ENCODE measurements at places on chromosomes 5 and 9. TPM values are rescaled to one million over a fixed set of nuclear protein-coding genes. Genes with fewer than 3 reads are reported as not detected.

GRCh38 chr5:145776886-145777285 lies 58.3 kb downstream of the PRELID2 start:
- H3K4me1 ChIP-seq = no peaks in the 10 kb centered on the region
- no peaks in the 10 kb centered on the region for H3K27me3 ChIP-seq
- H3K4me3 ChIP-seq = no peak overlapping the region

DNA sequence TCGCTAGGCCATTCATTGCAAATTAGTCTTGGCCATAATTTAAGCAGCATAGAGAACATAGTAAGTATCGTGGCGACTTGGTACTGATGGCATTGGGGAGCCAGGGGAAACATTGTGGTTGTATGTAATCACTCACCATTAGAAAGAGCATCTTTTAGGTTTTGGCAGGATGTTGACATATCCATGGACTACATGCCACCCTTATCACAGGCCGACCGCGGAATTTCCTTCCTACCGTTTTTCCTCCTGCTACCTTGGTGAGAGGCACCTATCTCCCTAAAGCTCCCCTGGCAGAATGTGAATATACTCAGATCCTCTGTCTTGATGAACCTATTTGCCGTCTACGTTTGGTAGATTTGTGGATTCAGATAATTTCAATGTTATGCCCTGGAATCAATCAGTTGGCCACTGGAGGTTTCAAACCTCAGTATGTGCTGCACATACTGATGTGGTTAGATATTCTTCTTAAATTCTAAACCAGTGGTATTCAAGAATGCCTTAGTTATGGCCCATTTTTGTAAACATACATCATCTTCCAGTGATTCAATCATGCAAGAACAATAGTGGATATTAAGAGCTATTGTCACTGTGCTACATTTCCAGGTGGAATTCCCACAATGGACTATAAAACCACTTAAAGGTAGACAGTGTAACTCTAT lies 271.0 kb upstream of the HAPLN1 start:
- no peak for DNase-seq
- no peak overlapping the region for H3K4me3 ChIP-seq
- H3K4me1 ChIP-seq = no peaks in the 10 kb centered on the region
- no peaks in the 10 kb centered on the region for H3K27me3 ChIP-seq
- H3K36me3 ChIP-seq = no peaks in the 10 kb centered on the region

DNA sequence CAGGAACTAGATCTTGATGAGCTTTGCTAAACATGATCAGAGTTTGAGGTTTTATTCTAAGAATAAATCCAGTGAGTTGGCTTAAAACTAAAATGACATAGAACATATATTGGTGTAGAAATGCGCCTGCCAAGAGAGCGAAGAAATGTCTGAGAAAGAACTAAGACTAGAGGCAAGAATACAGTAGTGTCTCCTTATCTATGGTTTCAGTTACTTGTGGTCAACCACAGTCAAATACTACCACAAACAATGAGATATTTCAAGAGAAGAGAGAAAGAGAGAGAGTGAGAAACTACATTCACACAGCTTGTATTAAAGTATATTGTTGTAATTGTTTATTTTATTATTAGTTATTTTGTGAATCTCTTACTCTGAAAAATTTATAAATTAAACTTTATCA lies 254.4 kb upstream of the CDH10 start:
- H3K27me3 ChIP-seq = no peaks in the 10 kb centered on the region
- H3K36me3 ChIP-seq = no peaks in the 10 kb centered on the region
- no peak overlapping the region for H3K27ac ChIP-seq
- H3K4me3 ChIP-seq = no peak overlapping the region
- no peak for DNase-seq
- no peaks in the 10 kb centered on the region for H3K4me1 ChIP-seq

GRCh38 chr5:98827161-98827560 lies 53.7 kb downstream of the RGMB start:
- no peaks in the 10 kb centered on the region for H3K4me1 ChIP-seq
- no peak for DNase-seq
- H3K36me3 ChIP-seq = no peaks in the 10 kb centered on the region
- H3K4me3 ChIP-seq = no peak overlapping the region
- no peaks in the 10 kb centered on the region for H3K27me3 ChIP-seq

GRCh38 chr9:77215874-77216273 lies 38.5 kb downstream of the VPS13A start:
- peak overlapping the region; percentile 26 for H3K27ac ChIP-seq
- peaks cover 6% of the 10 kb centered on the region for H3K4me1 ChIP-seq
- no peaks in the 10 kb centered on the region for H3K27me3 ChIP-seq
- H3K36me3 ChIP-seq = peaks cover 44% of the 10 kb centered on the region
- H3K4me3 ChIP-seq = no peak overlapping the region
- DNase-seq = no peak

- H3K4me1 ChIP-seq = peaks cover 11% of the 10 kb centered on the region
- no peak overlapping the region for H3K4me3 ChIP-seq
- no peak for DNase-seq
- H3K36me3 ChIP-seq = no peaks in the 10 kb centered on the region
- no peaks in the 10 kb centered on the region for H3K27me3 ChIP-seq
Observed at GRCh38 chr5:150175536-150175935, 9.0 kb downstream of the CDX1 start.

GRCh38 chr5:89349246-89349980 lies 466.4 kb upstream of the MEF2C start:
- no peaks in the 10 kb centered on the region for H3K36me3 ChIP-seq
- H3K4me3 ChIP-seq = no peak overlapping the region
- DNase-seq = no peak

DNA sequence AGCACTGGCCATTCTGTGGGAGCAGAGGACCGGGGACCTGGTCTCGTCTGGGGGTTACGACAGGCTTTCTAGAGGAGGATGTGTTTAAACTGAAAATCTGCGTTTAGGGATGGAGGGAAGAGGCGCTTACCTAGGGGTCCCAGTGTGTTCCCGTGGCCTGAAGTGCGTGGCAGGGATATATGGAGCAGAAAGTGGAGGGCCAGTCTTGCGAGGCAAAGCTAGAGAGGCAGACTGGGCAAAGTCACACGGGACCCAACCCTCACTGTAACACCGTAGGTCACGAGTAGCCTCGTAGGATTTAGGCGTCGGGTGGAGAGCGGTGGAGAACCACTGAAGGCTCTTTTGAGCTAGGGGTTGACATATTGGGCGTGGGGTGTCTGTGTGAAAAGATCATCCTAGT lies 32.8 kb upstream of the POMT1 start:
- H3K4me1 ChIP-seq = no peaks in the 10 kb centered on the region
- no peak overlapping the region for H3K27ac ChIP-seq
- H3K4me3 ChIP-seq = no peak overlapping the region
- H3K36me3 ChIP-seq = peaks cover 97% of the 10 kb centered on the region
- no peak for DNase-seq

DNA sequence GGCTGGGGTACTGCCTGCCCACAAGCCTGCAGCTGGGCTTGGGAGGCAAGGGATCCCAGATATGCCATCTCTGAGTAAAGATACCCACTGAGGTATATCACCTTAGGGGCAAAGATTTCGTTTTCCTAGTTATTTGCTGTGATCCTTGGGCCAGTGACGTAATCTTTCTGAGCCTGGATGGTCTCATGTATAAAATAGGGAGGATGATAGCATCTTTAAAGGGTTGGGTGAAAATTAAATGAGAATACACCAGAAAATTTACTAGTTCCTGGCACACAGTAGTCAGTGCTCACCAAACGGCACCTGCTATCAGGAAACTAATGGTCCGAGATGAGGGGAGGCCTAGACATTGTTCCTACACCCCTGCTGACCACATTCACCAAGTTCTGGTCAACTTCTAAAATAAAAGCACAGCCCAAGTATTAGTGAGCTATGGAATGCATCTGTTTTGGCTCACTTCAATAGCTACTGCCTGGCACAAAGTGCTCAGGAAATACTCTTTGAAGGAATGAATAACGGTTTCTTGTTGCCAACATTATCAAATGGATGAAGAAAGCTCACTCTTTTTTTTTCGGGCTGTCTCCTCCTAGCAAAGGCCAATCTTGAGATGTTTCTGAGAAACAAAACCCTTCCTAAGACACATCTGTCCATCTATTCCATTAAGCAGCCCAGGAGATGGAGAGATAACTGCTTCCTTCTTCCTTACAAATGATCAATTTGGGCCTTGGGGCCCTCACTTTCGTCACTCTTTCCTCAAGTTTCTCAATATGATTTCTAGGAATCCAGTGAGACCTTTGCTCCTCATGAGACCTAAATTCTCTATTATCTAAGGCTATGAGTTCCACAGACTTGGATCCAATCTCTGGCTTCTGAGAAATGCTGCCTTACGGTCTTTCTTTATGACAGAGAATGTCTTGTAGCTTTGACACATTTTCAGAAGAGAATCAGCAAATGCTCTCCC lies 98.2 kb downstream of the DPYSL3 start:
- no peak overlapping the region for H3K27ac ChIP-seq
- no peaks in the 10 kb centered on the region for H3K27me3 ChIP-seq
- peaks cover 71% of the 10 kb centered on the region for H3K4me1 ChIP-seq
- no peaks in the 10 kb centered on the region for H3K36me3 ChIP-seq

DNA sequence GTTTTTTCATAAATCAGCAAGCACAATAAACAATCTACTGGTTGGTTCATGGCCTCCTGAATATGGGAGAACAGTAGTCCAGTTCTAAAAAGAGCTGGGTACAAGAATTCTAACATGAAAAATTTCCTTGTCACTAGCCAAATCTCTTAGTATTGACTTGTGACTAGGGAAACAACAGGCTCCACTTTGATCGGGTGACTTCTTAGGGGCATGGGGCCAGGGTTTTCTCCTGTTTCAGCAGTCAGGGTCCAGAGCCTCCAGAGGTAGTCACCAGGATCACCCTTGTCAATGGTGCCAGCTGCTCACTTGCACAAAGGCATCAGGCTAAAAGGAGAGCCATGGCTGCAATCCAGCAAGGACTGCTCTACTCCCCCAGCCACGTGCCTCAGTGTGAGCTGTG lies 38.1 kb downstream of the LPAR1 start:
- no peaks in the 10 kb centered on the region for H3K27me3 ChIP-seq
- no peak overlapping the region for H3K4me3 ChIP-seq
- no peak for DNase-seq
- H3K4me1 ChIP-seq = no peaks in the 10 kb centered on the region

- DNase-seq = no peak
- no peaks in the 10 kb centered on the region for H3K27me3 ChIP-seq
- H3K27ac ChIP-seq = no peak overlapping the region
Observed at GRCh38 chr9:75471549-75472114, 383.3 kb downstream of the OSTF1 start.

DNA sequence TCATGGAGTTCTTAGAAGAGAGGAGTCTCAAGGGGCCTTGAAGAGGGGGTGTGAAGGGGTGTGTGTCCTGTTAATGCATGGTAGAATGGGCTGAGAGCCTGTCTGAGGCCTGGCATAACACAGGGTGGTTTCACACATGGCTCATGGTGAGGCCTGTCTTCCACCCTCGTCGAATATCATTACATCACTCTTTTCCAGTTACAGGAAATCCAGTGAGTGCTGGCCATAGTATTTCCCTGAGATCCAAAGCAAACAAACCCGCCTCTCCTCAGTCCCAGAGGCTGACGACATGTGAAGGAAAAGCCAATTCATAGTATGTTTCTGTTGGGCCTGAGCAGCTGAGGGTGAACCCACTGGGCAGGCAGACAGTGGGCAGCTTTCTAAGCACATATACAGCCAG lies 159.4 kb upstream of the NR3C1 start:
- no peaks in the 10 kb centered on the region for H3K36me3 ChIP-seq
- H3K4me3 ChIP-seq = no peak overlapping the region
- no peak for DNase-seq
- no peaks in the 10 kb centered on the region for H3K27me3 ChIP-seq
- no peak overlapping the region for H3K27ac ChIP-seq

DNA sequence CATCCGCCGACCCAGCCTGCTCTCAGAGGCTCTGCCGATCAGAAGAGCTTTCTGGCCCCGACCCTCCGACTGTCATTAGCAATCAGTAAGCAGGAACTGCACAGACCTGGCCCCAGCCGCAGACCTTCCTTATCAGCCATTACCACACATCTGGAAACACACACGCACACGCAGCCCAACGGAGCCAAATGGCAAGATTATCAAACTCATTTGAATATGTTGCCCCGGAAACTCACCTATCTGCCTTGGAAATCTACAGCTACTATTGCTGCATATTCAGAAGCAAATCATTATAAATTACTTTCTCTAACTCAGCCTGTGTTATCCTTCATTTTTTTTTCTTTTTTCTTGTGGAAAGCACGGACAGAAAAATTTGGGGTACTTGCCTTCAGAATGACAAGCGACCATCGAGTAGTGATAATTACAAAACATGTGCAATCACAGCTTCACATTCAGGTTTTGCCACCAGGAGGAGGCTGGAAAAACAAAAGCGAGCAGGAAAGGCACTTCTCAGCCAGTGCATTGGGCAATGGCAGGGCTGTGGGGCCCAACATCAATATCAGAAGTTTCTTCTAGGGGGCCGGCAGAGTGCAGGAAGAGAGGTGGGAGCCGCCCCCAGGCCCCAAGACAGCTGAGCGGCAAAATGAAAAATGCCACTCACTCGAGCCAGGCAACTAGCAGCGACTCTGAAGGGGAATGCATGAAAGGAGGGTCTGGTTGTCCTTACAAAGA lies 122.3 kb downstream of the VAV2 start:
- no peak for DNase-seq
- no peaks in the 10 kb centered on the region for H3K4me1 ChIP-seq
- no peak overlapping the region for H3K27ac ChIP-seq
- H3K27me3 ChIP-seq = no peaks in the 10 kb centered on the region
- no peaks in the 10 kb centered on the region for H3K36me3 ChIP-seq

DNA sequence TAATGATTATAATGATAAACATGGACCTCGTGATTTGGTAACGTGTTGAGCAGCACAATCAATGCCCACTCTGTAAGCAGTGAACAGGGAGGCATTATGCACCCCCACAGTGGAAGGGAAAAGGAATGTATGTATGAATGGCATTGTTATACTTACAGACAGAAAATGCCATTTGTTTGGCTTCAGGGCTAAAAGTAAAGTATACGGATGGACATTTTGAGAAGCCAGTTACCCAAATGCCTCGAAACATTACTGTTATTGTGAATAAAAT lies 260.2 kb upstream of the PPP1R2B start:
- peaks cover 10% of the 10 kb centered on the region for H3K4me1 ChIP-seq
- DNase-seq = no peak
- no peak overlapping the region for H3K27ac ChIP-seq
- no peaks in the 10 kb centered on the region for H3K36me3 ChIP-seq
- no peak overlapping the region for H3K4me3 ChIP-seq

DNA sequence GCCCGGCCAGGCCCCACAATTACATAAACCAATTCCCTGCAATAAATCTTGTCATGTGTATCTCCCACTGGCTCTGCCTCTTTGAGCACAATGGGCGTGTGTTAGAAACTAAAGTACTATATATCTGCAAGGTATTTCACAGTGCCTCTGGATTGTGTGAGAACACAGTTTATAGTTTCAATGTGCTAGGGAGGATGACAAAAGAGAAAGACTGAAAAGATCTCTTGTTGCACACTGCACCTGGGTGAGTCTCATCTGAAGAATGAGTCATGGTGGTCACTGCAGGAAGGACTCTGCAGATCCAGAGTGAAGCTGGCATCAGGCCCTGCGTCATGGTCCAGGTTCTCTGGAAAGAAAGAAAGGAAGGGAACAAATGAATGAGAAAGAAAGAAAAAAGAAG lies 20.7 kb upstream of the CTSV start:
- H3K36me3 ChIP-seq = no peaks in the 10 kb centered on the region
- H3K4me1 ChIP-seq = no peaks in the 10 kb centered on the region
- H3K27me3 ChIP-seq = no peaks in the 10 kb centered on the region
- no peak for DNase-seq
- no peak overlapping the region for H3K4me3 ChIP-seq

GRCh38 chr9:120755044-120755443 lies 38.2 kb downstream of the FBXW2 start:
- no peak for DNase-seq
- no peaks in the 10 kb centered on the region for H3K4me1 ChIP-seq
- H3K4me3 ChIP-seq = no peak overlapping the region
- H3K27me3 ChIP-seq = no peaks in the 10 kb centered on the region

ASPN gene
- total RNA-seq = 3.9 TPM

MEIKIN gene
- not detected for total RNA-seq

IL5 gene
- not detected for total RNA-seq

CXXC5 gene
- 69.7 TPM for total RNA-seq

PDZD2 gene
- total RNA-seq = 4.3 TPM

PCDHA5 gene
- total RNA-seq = not detected

C9orf153 gene
- total RNA-seq = 0.87 TPM

Data from gastrocnemius medialis (tissue), 4 donors.